ENCODE measurements at places on chromosomes 3 and 15. TPM values are rescaled to one million over a fixed set of nuclear protein-coding genes. Genes with fewer than 3 reads are reported as not detected.

DYNLT2B gene
- 19.5 TPM for total RNA-seq

KBTBD13 gene
- total RNA-seq, result not detected

DNA sequence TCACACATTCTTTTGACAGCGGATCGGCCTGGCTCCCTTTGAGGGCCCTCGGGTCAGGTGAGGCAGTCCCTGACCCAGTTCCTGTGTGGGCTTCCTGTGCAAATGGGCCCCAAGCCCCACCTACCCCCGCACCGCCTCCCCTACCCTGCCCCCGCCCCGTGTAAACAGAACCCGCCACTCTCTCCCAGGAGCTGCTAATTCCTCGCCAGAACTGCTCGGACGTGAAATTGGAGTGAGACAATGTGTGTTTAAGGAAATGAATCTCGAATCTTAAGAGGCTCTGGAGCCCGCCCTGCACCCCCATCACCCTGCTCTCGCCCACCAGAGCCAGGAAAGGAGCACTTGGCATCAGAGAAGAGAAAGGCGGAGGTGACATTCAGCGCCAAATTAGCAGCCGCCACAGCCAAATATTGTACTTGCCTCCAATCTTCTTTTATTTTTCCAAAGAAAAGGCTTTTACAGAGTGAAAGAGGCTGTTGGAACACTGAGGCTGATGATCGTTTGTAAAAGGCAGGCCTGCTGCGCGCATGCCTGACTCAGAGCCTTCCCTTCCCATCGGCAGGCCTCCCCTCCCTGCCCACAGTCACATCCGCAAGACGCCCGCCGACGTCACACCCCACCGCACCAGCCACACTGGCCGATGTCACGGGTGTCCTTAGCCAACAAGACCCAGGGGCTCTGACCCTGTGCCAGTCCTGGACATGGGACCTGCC is 53.1 kb downstream of the CACNA2D2 start:
- H3K36me3 ChIP-seq, result peaks cover 1% of the 10 kb centered on the region
- no peak overlapping the region for H3K27ac ChIP-seq
- no peak overlapping the region for H3K4me3 ChIP-seq
- peaks cover 8% of the 10 kb centered on the region for H3K27me3 ChIP-seq
- H3K4me1 ChIP-seq, result no peaks in the 10 kb centered on the region
- no peak for DNase-seq

SLCO3A1 gene
- 3.7 TPM for total RNA-seq

PRSS50 gene
- total RNA-seq, result not detected

WDR53 gene
- total RNA-seq, result 13.8 TPM

DNA sequence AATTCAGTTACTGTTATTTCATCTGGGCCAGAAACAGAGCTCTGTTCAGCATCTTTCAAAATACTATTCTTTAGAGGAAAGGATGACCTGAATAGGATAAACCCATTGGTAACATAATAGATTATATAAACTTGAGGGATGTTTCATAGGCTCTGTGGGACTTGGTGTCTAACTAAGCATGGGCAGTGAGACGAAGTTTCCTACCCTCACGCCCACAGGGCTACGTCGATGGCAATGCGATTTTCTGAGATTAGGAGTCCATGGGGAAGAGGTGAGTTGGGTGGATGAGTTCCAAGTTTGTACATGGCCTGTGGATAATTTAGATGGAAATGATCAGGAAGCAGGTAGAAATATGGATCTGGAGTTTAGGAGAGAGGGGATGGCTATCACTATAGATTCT is 115.2 kb upstream of the TBL1XR1 start:
- H3K36me3 ChIP-seq, result peaks cover 2% of the 10 kb centered on the region
- no peak overlapping the region for H3K27ac ChIP-seq
- no peak overlapping the region for H3K4me3 ChIP-seq
- DNase-seq, result no peak

DNA sequence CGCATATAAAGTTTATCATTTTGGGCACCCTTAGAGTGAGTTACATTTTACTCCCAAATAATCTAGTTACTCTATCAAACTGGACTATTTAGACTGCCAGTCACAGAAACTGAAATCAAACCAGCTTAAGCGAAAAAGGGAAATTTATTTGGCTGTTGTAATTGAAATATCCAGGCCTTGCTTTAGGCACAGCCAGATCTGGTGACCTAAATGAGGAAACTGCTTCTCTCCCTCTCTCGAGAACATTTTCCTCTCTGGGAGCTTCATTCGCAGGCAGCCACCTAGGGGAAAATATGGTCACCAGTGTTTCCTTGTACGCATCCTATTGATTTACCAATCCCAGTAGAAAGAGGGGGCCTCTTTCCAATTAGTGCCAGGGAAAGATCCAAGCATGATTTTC is 175.3 kb upstream of the MITF start:
- H3K4me1 ChIP-seq, result peaks cover 6% of the 10 kb centered on the region
- H3K27me3 ChIP-seq, result peaks cover 8% of the 10 kb centered on the region
- H3K36me3 ChIP-seq, result no peaks in the 10 kb centered on the region
- no peak overlapping the region for H3K27ac ChIP-seq

GRCh38 chr3:45858809-45859543 is 17.1 kb upstream of the LZTFL1 start:
- no peak overlapping the region for H3K4me3 ChIP-seq
- peaks cover 56% of the 10 kb centered on the region for H3K27me3 ChIP-seq
- no peaks in the 10 kb centered on the region for H3K4me1 ChIP-seq
- no peaks in the 10 kb centered on the region for H3K36me3 ChIP-seq
- DNase-seq, result no peak

GRCh38 chr15:85381850-85382751 is 1.7 kb downstream of the AKAP13 start:
- peak overlapping the region; percentile 64 for H3K27ac ChIP-seq
- peak overlapping the region; percentile 58 for H3K4me3 ChIP-seq
- no peaks in the 10 kb centered on the region for H3K27me3 ChIP-seq
- no peak for DNase-seq

- no peaks in the 10 kb centered on the region for H3K36me3 ChIP-seq
- H3K4me1 ChIP-seq, result peaks cover 34% of the 10 kb centered on the region
- H3K4me3 ChIP-seq, result no peak overlapping the region
- no peaks in the 10 kb centered on the region for H3K27me3 ChIP-seq
Observed at GRCh38 chr15:39313881-39314280, 267.0 kb upstream of the THBS1 start.

GRCh38 chr3:172710664-172711453 is at the start of gene NCEH1:
Gene NCEH1, minus strand, starts transcription at chr3:172711067. Its CDS starts 83 bp downstream, at chr3:172710984.
- peak; percentile 92 for DNase-seq
- peak within 1 kb of the TSS; percentile 97 for H3K27ac ChIP-seq
- no peaks in the 10 kb centered on the region for H3K27me3 ChIP-seq
- peaks cover 32% of the 10 kb centered on the region for H3K4me1 ChIP-seq
- no peaks in the 10 kb centered on the region for H3K36me3 ChIP-seq

GRCh38 chr3:193943200-193943599 is 192.7 kb upstream of the HES1 start:
- H3K27me3 ChIP-seq, result peaks cover 73% of the 10 kb centered on the region
- no peak overlapping the region for H3K4me3 ChIP-seq
- DNase-seq, result no peak
- H3K36me3 ChIP-seq, result no peaks in the 10 kb centered on the region

GRCh38 chr3:116051040-116051439 is 394.2 kb downstream of the LSAMP start:
- no peaks in the 10 kb centered on the region for H3K36me3 ChIP-seq
- no peaks in the 10 kb centered on the region for H3K27me3 ChIP-seq
- no peak overlapping the region for H3K27ac ChIP-seq
- no peaks in the 10 kb centered on the region for H3K4me1 ChIP-seq

- DNase-seq, result no peak
- H3K4me1 ChIP-seq, result peaks cover 7% of the 10 kb centered on the region
Observed at GRCh38 chr3:110015231-110015963, 678.1 kb upstream of the DPPA4 start.

GRCh38 chr3:151468284-151468917 is 7.5 kb upstream of the IGSF10 start:
- no peak for DNase-seq
- H3K36me3 ChIP-seq, result no peaks in the 10 kb centered on the region
- H3K27ac ChIP-seq, result no peak overlapping the region
- H3K27me3 ChIP-seq, result peaks cover 12% of the 10 kb centered on the region

DNA sequence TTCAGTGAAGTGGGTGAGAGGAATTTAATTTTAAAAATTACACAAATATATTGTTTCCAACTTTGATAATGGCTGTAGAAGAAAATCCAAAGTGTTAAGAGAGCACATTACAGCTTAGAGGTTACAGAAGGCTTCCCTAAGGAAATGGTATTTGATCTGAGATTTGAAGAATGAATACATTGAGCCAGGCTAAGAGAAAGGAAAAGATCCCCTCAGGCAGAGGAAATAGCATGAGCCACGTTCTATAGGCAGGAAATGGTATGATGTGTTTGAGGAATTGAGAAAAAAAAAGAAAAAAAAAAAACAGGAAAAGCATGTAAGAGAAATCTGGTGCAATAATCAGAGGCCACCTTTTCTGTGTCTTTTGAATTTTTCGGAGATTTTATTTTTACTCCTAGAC is 48.6 kb downstream of the UNC13C start:
- DNase-seq, result no peak
- no peaks in the 10 kb centered on the region for H3K27me3 ChIP-seq
- H3K4me1 ChIP-seq, result no peaks in the 10 kb centered on the region
- H3K4me3 ChIP-seq, result no peak overlapping the region
- H3K27ac ChIP-seq, result no peak overlapping the region

STRA6 gene
- 5.4 TPM for total RNA-seq

DNA sequence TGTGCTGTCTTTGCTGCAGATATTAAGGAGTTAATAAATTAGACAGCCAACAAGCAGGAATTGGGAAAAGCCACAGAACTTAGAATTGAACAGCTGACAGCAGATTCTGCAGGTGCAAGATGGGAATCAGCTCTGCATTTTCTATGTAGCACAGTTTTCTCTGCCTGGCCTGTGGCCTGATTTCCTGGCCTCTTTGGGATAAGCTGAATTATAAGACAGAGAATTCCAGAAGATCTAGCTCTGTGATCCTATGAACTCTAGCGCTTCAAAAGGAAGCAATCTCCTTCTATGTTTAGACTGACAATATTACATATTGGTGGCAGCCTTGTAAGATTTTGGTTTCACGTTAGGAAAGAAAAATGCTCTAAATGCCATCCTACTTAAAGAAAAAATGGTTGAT is 24.0 kb upstream of the SOX2 start:
- H3K4me3 ChIP-seq, result no peak overlapping the region
- no peak overlapping the region for H3K27ac ChIP-seq
- H3K4me1 ChIP-seq, result no peaks in the 10 kb centered on the region
- H3K36me3 ChIP-seq, result no peaks in the 10 kb centered on the region
- DNase-seq, result no peak

- H3K4me1 ChIP-seq, result peaks cover 20% of the 10 kb centered on the region
- H3K36me3 ChIP-seq, result no peaks in the 10 kb centered on the region
- no peaks in the 10 kb centered on the region for H3K27me3 ChIP-seq
- no peak overlapping the region for H3K4me3 ChIP-seq
- no peak overlapping the region for H3K27ac ChIP-seq
Observed at GRCh38 chr15:55799291-55800212, 56.6 kb upstream of the PRTG start.

GRCh38 chr3:107236655-107237337 is 140.4 kb upstream of the CCDC54 start:
- H3K27ac ChIP-seq, result no peak overlapping the region
- H3K4me1 ChIP-seq, result peaks cover 26% of the 10 kb centered on the region
- H3K4me3 ChIP-seq, result no peak overlapping the region
- no peak for DNase-seq
- H3K36me3 ChIP-seq, result no peaks in the 10 kb centered on the region

EXD1 gene
- total RNA-seq, result not detected

ADCY5 gene
- total RNA-seq, result 8.0 TPM

MB21D2 gene
- 8.2 TPM for total RNA-seq

GRCh38 chr3:184335661-184336546 is 1.5 kb upstream of the FAM131A start:
- peak overlapping the region; percentile 96 for H3K27ac ChIP-seq
- no peak for DNase-seq
- peaks cover 61% of the 10 kb centered on the region for H3K4me1 ChIP-seq
- H3K36me3 ChIP-seq, result peaks cover 36% of the 10 kb centered on the region
- H3K4me3 ChIP-seq, result peak overlapping the region; percentile 80
- H3K27me3 ChIP-seq, result no peaks in the 10 kb centered on the region

- H3K4me3 ChIP-seq, result no peak overlapping the region
- H3K36me3 ChIP-seq, result peaks cover 19% of the 10 kb centered on the region
- H3K27ac ChIP-seq, result peak overlapping the region; percentile 75
- peaks cover 30% of the 10 kb centered on the region for H3K4me1 ChIP-seq
- no peak for DNase-seq
Observed at GRCh38 chr15:59232476-59232875, 25.8 kb downstream of the LDHAL6B start.

DNA sequence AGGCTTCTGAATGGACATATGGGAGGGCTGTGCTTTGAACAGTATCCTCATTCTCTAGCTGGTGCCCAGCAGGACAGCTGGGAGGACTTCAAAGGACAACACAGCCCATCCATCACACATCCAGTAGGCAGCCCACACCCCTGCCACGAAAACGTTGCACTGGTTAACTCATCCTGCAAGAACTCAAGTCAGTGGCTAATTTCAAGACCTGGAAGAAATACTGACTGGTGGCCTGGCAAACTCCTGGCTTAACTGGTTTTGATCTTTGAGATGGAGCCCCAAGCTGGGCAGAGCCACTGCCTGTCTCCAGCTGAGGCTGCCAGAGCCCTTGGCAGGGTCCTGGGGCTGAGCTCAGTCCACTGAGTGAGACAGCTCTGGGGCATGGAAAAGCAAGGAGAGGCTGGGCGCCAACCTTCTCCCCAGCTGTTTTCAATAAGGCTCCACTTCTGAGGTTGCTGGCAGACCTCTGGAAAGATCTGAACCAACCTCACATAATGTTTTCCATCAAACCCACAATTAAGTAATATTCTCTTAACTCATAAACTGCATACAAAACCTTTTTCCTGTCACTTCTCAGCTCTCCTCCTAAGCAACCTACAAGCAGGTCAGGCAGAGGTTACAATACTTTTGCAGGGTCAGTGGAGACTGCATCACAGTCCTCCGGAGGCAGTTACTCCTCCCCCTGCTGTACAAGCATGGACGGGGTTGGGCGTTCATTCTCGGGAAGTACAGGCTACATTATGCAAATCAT is 110.3 kb downstream of the MYLK start:
- no peaks in the 10 kb centered on the region for H3K27me3 ChIP-seq
- H3K36me3 ChIP-seq, result no peaks in the 10 kb centered on the region
- H3K4me3 ChIP-seq, result no peak overlapping the region
- no peak overlapping the region for H3K27ac ChIP-seq

DNA sequence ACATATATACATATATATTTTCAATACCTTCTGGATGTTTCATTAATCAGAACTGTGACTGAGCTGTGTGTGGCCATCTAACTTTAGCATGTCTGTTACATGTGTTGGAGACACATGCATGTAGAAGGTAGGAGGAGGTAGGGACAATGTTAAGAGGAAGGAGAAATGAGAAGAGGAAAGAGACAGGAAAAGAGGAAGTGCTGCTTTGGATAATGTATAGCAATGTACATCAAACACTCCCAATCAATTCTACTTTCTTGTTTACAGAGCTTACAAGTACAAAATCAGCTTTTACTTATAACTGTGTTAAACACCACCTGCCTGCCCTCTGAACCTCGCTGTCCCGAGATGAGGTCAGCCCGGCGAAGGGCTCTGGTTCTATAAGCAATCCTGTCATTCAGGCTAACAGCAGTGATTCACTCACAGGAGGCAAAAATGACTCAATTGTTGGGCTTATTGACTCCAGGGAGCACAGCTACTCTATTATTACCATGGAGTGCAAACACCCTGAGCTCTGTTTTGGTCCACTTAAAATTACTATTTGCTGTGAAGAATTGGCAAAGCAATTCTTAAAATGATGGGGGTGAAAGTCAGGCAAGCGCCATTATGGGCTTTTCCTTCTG is 188.9 kb downstream of the MEIS2 start:
- H3K4me1 ChIP-seq, result no peaks in the 10 kb centered on the region
- no peaks in the 10 kb centered on the region for H3K27me3 ChIP-seq
- no peak for DNase-seq
- H3K4me3 ChIP-seq, result no peak overlapping the region
- H3K27ac ChIP-seq, result no peak overlapping the region
